ENCODE measurements at places on chromosomes 16 and 17. TPM values are rescaled to one million over a fixed set of nuclear protein-coding genes. Genes with fewer than 3 reads are reported as not detected.

GRCh38 chr17:78391843-78392242 lies 13.4 kb downstream of the PGS1 start:
- DNase-seq = no peak

The CD300LD gene
- not detected for polyA plus RNA-seq

The CRHR1 gene
- polyA plus RNA-seq = 0.09 TPM

The PRAC1 gene
- 18.0 TPM for polyA plus RNA-seq

The CACNA1H gene
- polyA plus RNA-seq = 151 TPM

The NPW gene
- 0.08 TPM for polyA plus RNA-seq

The EVI2B gene
- polyA plus RNA-seq = 7.6 TPM

The TBC1D3B gene
- polyA plus RNA-seq = 2.1 TPM

The TP53TG3 gene
- polyA plus RNA-seq = not detected
